ENCODE measurements at places on chromosomes 7 and 10. TPM values are rescaled to one million over a fixed set of nuclear protein-coding genes. Genes with fewer than 3 reads are reported as not detected.

- DNase-seq: no peak
Measured at GRCh38 chr10:93954726-93955363, 38.9 kb upstream of the PLCE1 start.

Gene STRIP2
- 6.9 TPM for total RNA-seq

DNA sequence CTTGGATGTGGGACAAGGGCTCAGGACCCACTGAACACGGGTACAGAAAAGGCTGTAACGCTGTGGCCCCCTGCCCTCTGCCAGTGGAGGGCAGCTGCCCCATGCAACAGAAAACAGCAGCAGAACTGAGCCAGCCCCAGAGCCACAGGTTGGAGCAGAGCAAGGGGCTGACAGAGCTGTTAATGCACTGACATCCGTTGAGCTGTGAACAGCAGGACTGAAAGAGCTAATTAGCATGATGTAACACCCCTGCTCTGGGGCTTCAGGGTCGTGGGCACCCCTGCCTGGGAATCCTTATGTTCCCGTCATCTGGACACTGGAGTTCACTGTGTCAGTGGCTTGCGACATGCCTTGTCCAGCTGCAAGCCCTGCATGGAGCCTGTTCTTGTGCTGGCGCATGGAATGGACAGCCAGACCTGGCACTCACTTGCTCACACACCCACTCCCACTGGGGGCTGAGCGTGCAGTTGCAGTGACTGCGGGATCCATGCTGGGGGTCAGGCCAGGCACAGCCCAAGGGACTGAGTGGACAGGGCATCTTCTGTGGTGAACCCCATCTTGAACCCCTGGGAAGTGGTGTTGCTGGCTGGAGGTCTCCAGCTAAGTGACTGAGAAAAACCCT is 293.7 kb downstream of the DNAJB9 start:
- no peak for DNase-seq

GRCh38 chr7:86955895-86956503 is 103.5 kb downstream of the ELAPOR2 start:
- DNase-seq: no peak

Gene GHRHR
- total RNA-seq: not detected

- no peak for DNase-seq
Measured at GRCh38 chr10:71632896-71633600, 86.5 kb downstream of the C10orf105 start.

DNA sequence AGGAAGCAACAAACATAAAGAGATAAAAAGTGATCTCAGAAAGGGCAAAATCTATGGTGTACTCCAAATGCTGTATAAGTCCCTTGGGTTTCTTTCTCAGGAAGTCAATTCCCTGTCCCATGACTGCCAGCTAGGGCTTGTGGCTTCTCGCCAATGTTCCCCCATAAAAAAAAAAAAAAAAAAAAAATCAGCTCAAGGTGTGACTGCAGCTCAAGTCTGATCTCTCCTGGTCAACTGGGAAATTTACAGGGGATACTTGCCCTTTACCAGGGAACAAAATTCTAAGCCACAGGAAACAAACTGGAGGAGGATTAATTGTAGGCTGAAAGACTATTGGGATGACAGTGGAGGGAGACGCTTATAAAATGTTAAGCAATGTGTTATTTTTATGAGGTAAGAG is 76.0 kb downstream of the PCGF5 start:
- DNase-seq: no peak

DNA sequence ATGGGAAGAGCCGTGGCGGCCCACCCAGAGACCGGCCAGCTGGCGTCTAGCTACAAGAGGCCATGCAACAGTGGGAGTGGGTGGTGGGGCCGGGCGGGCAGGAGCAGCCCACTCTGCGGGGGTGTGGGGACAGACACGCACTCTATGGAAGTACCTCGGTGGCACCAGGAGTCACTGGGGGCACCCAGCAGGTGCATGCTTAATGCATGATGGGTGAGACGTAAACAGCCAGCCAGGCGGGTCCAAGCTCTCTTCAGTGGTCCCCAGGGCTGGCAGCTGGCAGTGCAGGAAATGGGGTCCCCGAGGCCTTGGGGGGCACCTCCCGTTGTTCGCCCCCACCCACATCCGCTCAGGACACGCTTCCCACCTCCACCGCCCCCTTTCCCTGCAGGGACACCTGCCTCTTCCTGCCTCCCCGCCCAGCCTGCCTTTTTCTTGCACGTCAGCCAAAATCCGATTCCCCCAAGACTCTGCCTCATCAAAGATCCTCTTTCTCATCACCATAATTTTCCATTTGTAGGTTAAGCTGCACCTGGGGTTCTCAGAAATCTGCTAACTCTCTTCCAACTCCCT is 22.6 kb upstream of the PSMG3 start:
- peak; percentile 40 for DNase-seq

Gene GPR37
- not detected for total RNA-seq
